Amygdala (tissue), 56 donors: ENCODE measurements at places on chromosomes 7 and 10.

DNA sequence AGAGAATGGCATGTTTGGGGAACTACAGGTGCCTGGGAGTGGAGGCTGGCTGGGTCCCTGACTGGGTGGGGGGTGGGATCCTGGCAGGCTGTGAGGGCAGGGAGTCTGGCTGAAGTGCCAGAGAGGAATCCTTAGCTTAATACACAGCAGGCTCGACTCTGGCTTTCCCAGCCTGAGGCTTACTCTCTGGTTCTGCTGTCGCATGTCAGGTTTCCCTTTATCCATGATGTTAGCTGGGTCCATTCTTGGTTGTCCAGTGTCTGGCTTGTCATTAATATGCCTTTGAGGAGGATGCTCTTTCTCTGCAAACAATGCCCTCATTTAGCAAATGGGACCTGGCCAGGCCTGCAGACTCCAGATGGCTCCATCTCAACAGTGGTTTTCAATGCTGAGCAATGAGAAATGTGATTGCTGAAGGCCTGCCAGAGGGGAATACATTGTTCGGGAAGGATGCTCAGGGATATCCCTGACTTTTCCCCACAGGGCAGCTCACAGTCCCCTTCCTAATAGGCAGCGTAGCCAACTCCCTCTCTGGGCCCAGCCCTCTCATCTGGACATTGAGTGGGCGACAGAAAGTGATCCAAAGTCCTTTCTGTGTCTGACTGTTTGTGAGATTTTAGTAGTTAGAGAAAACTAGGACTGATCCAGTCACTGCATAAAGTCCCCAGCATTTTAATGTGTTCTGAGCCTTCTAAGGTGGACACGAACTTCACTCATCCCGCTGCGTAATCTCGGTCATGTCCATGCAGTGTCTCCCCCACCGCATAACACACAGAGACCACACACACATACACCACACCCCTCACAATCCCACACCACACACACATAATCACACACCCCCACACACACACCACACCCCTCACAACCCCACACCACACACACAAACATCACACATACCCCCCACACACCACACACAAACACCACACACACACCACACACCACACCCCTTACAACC, 124.9 kb downstream of the ANLN start:
- DNase-seq, result peak; percentile 48

DNA sequence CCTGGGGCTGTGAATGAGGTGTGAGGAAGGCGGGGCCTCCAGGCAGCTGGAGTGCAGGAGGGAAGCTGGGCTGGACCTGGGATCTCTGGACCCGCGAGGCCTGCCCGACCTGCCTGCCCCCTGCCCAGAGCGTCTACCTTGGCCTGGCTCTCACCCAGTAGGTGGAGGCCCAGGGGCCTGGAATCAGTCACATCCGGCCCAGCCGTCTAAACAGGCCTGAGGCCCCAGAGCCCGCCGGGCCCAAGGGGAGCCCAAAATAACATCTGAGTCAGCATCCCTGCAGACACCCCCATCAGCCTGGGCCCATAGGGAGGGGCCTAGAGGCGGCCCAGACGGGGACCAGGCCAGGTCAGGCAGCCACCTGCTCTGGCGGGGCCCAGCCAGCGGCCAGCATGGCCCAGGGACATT, 15.1 kb upstream of the ELN start:
- no peak for DNase-seq

GRCh38 chr7:140192620-140193019, 15.8 kb upstream of the KDM7A start:
- no peak for DNase-seq

DNA sequence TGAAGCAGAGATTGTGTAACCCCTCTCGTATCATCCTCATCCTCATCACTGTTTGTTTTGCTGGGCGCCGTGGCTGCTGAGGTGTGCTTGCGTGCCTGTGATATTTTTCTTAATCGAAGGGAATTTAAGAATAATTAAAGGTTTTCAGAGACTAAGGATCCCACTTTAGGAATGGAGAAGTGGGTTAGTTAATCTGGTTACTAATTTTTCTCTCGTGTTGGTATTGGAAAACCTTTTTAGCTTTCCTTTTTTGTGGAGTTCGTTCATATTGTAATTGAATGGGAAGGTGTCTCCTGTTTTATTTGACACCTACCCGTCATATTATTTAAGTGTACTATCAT, 1.3 kb downstream of the UBN2 start:
- DNase-seq, result no peak

- no peak for DNase-seq
Measured at GRCh38 chr10:79420974-79421688, 24.3 kb downstream of the ZCCHC24 start.

GRCh38 chr10:74674927-74675326, 151.5 kb upstream of the KAT6B start:
- no peak for DNase-seq

- no peak for DNase-seq
Measured at GRCh38 chr7:7254908-7255307, 72.6 kb downstream of the C1GALT1 start.

GRCh38 chr7:128361411-128362379, at the start of gene PRRT4:
Gene PRRT4, minus strand, starts transcription at chr7:128361690.
- peak; percentile 29 for DNase-seq

GRCh38 chr10:77533887-77534278, 103.7 kb downstream of the KCNMA1 start:
- DNase-seq, result no peak

DNA sequence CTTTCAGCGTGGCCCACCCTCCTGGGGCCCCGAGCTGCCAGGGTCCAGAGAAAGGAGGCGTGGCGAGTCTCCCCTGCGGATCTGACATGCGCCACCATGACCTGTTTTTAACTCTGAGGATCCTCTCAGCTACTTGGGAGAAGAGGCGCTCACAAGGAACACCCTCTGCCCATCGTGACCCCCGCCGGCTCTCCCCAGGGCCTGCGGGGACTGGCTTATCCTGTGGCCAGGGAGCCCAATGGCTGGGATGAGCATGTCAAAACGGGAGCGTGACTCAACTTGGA, 93.7 kb downstream of the EBF3 start:
- DNase-seq, result no peak

DNA sequence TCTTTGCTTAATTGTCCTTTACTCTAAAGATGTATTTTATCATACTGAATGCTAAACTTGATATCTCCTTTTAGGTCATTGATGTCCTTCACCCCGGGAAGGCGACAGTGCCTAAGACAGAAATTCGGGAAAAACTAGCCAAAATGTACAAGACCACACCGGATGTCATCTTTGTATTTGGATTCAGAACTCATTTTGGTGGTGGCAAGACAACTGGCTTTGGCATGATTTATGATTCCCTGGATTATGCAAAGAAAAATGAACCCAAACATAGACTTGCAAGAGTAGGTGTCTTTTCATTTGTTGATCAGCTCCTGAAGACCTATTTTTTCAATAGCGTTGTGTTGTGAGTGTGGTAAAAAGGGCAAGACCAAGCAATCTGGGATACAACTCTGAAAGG, 1.8 kb downstream of the RPS24 start:
- no peak for DNase-seq

GRCh38 chr7:159013825-159014289, 130.8 kb downstream of the VIPR2 start:
- no peak for DNase-seq
